ENCODE measurements at places on chromosomes 3 and 15.

DNA sequence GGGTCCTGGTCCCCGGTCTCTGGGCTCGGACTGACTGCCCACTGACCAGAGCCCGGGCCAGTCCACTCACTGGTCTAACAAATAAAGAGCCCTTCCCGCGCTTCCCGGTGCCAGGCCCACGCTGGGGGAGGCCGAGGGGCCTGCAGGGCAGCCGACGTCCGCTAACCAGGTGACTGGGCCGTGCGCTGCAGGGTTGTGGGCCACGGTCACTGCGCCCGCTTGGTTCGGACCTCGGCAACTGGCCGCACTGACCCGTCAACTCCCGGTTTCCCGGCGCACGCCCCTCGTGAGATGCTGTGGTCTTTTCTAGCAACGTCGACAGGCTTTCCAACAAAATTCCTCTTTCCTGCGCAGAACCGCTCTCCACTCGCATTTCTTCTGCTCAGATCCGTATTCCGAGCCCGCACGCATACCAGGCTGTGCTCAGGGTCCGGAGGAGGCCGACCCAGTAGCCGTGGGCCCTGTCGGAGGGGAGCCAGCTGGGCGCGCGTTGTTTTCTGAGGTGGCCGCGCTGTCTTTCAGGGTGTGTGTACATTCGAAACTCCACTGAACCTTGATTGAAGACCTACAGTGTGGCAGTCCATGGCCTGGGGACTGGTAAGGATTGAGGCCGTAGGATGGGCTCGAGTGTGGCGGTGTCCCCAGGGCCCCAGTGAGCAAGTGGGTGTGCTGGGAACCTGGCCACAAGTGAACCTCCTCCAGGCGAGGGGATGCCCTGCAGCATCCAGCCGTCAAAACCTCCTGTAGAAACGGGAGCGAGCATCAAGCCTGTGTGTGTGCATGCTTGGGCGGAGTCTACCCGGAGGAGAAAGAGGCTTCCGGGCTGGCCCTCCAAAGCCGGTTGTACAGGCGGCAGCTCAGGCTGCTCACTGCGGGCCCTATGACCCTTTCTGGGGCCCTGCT lies 875 bp upstream of the NT5DC2 start:
- DNase-seq, result no peak

DNA sequence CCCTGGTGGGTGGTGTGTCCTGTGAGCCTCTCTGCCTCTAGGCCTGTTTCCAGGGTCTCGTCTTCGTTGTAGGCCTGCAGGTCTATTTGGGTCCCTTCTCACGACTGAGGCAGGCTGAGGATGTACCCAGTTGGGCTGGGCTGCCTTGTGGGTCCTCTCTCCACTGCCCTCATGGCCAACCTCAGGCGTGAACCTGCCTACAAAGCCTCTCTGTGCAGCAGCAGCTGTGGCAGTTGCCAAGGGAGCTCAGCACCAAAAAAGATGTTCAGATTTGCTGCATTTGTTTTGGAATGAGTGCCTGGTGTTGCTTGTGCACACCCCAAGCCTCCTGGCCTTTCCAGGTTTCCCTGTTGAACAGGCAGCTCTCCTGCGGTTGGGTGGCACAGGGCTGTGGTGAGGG lies 13.4 kb downstream of the KLF13 start:
- no peak for DNase-seq

GRCh38 chr3:36381311-36381956 lies 1.1 kb downstream of the STAC start:
- no peak for DNase-seq

DNA sequence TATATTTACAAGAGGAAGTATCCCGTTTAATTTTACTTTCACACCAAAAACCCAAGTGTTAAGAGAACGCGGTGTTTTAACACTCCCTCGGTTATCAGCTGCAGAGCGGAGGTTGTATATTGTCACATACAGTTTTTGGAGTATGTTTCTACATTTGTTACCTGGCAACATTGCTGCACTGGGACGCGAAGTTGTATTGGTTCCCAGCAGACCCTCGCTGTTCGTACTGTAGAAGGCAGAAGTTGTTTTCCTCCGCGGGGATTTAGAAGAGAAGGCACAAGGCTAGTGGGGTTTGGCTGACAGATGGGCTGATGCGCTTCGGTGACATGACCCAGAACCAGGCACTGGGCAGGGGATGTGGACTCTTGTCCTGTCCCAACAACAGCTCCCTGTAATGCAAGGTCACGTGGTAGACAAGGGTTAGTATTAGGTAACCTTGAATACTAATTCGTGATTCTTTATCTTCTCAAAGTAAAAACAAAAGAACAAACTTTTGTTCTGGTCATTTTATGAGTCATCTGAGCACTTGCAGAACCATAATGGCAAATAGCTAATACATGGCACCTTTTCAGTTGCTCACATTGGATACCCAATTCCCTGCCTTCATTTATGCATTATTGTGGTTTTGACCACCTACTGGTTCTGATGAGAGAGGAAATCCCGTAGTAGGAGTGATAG lies 230.4 kb upstream of the BHLHE40 start:
- DNase-seq, result no peak

GRCh38 chr15:89770041-89770440 lies 6.1 kb upstream of the MESP2 start:
- no peak for DNase-seq
